ENCODE measurements at places on chromosomes 12 and 14.

GRCh38 chr12:47184813-47185212 is 105.1 kb upstream of the AMIGO2 start:
- DNase-seq, result no peak

GRCh38 chr14:67332468-67332867 is 27.1 kb downstream of the ATP6V1D start:
- DNase-seq, result no peak

DNA sequence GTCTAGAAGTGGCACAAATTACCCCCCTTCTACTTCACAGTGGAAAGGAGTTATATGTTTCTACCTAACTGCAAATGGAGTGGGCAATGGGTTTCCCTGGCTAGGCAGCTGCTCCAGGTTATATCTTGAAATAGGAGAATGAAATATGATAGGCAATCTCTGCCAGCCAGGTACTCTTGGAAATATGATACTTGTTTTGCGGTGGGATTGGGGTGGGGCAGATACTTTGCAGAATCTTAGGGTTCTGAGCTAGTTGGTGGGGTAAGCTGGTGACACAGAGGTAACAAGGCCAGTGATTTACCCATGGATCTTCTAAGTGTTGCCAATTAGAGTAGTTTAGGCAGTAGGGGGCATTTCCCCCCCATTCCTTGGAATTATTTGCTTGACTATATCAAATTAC is 140.1 kb downstream of the ATP23 start:
- no peak for DNase-seq

DNA sequence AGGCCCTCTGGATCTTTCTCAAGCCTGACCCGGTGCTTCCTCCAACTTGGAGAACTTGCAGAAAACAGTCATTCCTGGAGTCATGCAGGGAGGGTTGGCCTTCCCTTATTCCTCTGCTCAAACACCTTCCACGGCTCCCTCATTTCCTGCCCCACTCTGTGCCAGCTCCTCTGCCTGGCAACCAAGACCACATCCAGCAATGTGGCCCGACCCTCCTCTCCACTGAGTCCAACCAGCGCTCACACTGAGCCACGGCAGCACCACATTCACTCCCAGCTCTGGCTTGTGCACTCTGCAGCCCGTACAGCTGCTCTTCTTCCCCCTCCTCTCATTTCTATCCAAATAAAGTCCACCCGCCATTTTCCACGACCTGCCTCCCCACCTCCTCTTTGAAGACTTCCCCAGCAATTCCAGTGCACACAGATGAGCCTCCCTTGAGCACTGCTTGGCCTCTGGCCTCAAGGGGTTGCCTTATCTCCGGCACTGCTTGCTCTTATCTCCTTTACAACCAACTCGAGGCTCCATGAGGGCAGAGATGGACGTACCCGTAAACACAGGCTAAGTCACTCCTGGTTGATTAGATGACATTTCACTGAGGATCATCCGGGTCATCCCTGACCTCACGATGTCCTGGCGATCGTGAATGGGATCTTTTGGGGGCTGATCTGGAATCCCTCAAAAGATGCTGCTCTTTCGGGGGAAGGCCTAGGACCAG is 5.4 kb downstream of the PGF start:
- DNase-seq, result no peak

DNA sequence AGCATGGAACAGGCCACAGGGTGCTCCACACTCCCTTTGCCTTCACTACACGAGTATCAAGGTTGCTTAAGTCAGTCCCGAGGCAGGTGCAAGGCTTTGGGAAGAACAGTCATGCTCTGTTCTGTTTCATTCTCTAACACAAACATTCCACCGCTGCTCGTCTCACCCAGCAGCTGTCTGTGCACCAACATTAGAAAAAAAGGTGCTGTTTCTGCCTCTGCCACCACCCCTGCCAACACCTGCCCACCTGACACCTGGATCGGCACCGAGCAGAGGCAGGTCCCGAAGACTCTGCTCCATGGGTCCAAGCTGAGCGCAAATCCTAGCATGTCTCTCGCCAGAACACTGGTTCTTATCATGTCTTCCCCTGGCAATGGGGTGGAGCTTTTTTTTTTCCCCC is 347.7 kb downstream of the TMEM132D start:
- DNase-seq, result no peak
